ENCODE measurements at places on chromosomes 6 and 20.

DNA sequence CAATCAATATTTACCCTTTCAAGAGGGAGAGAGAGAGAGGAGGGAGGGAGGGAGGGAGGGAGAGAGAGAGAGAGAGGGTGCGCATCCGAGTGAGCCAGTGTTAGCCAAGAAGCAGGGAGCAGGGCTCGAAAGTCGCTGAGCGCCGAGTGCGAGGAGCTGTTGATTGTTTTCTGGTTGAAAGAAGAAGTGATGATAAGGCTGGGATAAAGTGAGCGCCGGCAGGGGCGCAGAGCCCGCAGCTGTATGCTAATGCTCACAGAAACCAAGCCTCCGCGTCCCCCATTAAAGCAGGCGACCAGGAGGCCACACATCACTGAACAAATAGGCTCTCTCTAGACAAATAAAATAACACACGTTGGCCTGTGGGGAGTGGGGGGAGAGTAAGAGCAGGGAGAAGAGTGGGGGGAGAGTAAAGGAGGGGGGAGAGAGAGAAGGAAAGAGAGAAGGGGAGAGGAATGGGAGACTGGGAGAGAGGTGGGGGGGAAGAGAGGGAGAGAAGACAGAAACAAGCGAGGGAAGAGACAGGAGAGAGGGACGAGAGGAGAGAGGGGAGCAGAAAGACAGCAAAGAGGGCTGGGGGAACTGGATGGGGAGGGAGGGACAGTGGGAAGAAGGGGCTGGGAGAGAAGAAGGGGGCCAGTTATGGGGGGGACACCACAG lies 5.0 kb upstream of the INSM1 start:
- peak; percentile 29 for DNase-seq

DNA sequence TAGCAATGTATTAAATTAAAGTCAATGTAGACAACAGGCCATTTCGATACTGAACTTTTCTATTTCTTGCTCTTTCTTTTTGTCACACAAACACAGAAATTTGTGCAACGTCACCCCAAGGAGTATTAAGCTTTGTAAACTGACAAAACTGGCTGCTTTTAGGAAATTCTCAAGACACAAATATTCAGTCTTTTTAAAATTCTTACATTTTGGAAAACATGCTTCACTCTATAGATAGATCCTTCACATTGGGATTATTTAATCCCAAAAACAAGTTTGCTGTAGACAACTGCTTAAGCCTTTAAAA lies 69.9 kb upstream of the TPD52L1 start:
- no peak for DNase-seq

DNA sequence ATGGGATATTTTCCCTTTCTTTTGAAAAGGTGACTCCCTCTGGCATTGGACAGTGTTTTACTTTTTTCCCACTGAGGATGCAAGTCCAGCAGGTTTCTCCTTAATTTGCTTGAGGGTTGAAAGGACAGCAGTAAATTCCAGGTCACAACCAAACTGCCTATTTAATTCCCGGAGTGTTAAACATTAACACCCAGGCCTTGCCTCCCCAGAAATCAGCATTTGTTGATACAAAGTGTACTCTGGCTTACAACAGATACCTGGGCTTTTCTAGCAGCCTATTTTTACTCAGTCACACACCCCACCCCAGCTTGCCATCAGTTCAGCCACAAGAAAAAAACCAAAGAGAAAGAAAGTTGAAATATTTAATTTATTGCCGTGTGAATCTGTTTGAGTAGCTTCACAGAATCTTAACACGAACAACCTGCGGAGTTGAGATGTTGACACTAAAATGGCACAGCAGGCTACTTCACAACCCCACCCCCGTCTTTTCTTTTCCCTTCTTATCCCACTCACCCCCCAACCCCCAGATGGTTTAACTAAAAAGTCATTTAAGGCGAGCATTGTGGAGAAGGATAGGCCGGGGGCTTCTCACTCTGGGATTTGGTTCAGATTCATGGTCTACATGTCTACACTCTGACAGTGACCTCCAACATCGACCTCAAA lies 45.7 kb downstream of the MYLIP start:
- no peak for DNase-seq

- no peak for DNase-seq
These were observed 76.6 kb upstream of the CST7 start for GRCh38 chr20:24872291-24873024.

DNA sequence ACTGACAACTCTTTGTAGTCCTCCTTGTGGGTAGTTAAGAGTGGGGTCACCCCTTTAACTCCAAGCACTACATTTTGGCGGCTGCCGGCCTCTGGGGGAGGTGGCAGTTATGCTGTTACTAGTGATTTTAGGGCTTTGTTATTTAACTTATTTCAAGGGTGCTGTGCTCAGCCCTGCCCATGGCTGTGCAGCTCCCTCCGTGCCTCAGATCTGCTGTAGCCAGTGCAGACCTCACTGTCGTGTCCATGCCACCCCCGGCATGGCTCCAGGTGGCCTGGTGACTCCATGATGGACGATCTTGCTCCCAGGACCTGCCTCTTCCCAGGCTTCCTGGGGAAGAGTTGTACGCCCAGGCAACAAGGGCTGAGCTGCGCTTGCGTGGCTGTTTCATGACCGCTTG lies 15.4 kb downstream of the UQCC2 start:
- DNase-seq = no peak

DNA sequence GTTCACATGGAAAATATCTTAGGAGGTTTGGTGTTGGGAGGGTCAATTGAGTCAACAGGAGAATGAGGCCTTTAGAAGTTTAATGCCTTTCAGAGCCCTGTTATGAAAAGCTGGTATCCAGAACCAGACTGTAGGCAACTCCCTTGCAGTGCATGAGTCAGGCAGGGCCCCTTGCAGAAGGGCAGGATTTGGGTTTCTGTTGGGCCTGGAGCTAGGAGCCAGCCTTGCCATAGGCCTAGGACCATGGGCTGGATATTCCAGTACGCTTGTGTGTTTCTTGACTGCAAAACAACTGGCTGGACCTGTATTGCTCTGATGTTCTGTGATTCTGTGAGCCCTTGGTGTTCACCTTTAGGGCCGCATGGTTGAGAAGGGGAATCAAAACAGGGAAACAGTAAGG lies 350.9 kb upstream of the PRND start:
- no peak for DNase-seq
